Muscle of arm (tissue), 14 donors: ENCODE measurements at places on chromosomes 12 and 14. TPM values are rescaled to one million over a fixed set of nuclear protein-coding genes. Genes with fewer than 3 reads are reported as not detected.
A peak's percentile ranks its signal among the peaks of the same experiment; 100 is the strongest.

DNA sequence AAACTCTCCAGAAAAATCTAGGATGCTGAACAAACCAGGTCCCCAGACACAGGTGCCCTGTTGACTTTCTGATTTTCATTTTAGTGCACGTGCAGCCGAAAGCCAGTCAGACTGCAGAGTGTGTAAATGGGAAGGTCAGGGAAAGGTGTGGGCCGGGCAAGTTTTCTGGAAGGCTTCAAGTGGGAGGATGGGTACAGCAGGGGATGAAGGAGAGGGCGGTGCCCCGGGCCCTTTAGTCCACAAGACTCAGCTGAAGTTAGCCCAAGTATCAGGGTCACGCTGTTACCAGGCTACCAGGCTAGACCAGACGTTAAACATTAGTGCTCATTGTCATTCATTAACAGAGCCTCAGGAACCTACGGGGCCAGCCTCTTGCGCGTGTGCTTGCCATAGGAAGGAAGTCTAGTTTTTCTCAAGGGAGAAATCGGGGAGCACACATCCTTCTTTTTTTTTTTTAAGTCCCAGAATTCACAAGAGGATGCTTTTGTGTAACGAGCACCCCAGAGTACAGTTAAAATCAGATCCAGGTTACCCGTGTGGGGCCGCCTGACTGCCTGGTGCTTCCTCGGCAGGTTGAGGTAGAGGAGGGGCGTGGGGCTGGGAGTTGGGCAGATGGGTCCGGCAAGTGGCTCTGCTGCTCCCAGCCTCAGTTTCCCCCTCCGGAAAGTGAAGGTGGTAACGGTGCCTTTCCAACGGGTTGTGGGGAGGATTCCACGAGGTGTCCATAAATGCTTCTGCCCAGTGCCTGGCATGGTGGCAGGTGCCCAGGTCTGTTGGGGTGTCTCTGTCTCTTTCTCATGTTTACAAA is 19.1 kb downstream of the BCL7A start:
- DNase-seq: no peak

Gene TROAP
- polyA plus RNA-seq: 7.0 TPM

Gene SERPINA5
- 0.27 TPM for polyA plus RNA-seq

Gene NEDD8
- not detected for polyA plus RNA-seq

Gene TMEM30B
- polyA plus RNA-seq: 2.0 TPM

Gene LTA4H
- polyA plus RNA-seq: 94.9 TPM

- DNase-seq: no peak
These were observed 28.2 kb downstream of the KICS2 start for GRCh38 chr12:64193931-64194330.

- DNase-seq: no peak
These were observed 98.1 kb downstream of the WIF1 start for GRCh38 chr12:65022960-65023359.

DNA sequence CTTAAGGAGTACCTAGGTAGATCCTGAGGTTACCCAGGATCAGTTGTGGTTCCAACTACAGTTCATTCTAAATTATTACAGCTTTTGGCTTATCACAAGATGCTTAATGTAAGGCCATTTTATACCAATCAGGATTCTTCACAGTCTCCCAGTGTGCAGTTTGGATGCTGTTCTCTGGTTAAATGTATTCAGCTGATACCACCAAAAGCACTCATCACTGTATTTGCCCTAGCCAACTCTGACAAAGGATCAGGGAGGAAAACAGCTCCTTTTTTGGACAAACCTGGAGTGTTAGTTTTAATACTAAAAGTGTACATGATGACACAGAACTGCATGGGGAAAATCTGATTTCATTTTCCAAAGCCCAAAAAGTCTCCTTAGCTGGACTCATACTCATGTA is 19.5 kb downstream of the DMAC2L start:
- DNase-seq: no peak

Gene TPH2
- polyA plus RNA-seq: 0.27 TPM

Gene NXPH4
- 1.7 TPM for polyA plus RNA-seq

Gene RPS6KL1
- polyA plus RNA-seq: 7.9 TPM

- no peak for DNase-seq
These were observed 213.1 kb downstream of the AEBP2 start for GRCh38 chr12:19652386-19652785.

DNA sequence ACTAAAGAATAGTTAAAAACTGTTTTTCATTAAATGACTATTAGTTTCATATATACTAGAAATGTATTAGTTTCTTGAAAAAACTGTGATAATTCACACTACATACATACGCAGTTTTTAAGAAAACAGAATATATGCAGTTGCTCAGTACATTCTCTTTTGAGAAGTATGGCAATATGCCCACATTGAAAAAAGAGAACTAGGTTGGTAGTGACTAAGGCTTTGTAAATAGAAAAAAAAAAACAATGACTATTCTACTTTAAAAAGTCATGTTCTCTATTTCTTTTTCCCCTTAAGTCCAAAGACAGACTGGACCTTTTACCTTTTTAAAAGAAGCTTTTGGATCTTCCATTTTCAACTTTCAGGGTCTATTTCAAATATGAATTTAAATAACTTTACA is 25.0 kb downstream of the SNX6 start:
- no peak for DNase-seq

- no peak for DNase-seq
These were observed 93.5 kb upstream of the PTHLH start for GRCh38 chr12:28065889-28066630.

DNA sequence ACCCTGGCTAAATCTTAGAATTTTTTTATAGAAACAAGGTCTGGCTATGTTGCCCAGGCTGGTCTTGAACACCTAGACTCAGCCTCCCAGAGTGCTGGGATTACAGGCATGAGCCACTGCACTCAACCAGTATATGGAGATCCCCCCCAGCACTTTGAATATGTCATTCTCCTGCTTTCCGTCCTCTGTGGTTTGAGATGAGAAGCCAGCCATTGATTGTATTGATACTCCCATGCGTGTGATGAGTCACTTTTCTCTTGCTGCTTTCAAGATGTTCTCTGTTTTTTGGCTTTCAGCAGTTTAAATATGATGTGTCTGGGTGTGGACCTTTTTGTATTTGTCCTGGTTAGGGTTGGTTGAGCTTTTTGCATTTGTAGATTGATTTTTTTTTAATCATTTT is 75.2 kb upstream of the DNM1L start:
- no peak for DNase-seq

GRCh38 chr12:77429426-77429825 is 364.1 kb upstream of the E2F7 start:
- DNase-seq: peak; percentile 24

Gene RTL1
- 33.0 TPM for polyA plus RNA-seq

GRCh38 chr14:75961662-75962061 is 20.1 kb downstream of the TGFB3 start:
- DNase-seq: no peak

Gene KRT78
- polyA plus RNA-seq: not detected

Gene MSRB3
- 53.3 TPM for polyA plus RNA-seq

Gene PRIMA1
- 3.3 TPM for polyA plus RNA-seq

GRCh38 chr12:128076188-128076587 is 190.8 kb upstream of the TMEM132C start:
- DNase-seq: no peak
